ENCODE measurements at places on chromosomes 1 and 21.

- peak; percentile 20 for DNase-seq
These were observed 958 bp downstream of the LYPLAL1 start for GRCh38 chr1:219174460-219175211.

GRCh38 chr1:160068225-160068624 lies 1.7 kb downstream of the KCNJ10 start:
- no peak for DNase-seq

GRCh38 chr1:234357831-234358230 lies 15.4 kb upstream of the COA6 start:
- no peak for DNase-seq

DNA sequence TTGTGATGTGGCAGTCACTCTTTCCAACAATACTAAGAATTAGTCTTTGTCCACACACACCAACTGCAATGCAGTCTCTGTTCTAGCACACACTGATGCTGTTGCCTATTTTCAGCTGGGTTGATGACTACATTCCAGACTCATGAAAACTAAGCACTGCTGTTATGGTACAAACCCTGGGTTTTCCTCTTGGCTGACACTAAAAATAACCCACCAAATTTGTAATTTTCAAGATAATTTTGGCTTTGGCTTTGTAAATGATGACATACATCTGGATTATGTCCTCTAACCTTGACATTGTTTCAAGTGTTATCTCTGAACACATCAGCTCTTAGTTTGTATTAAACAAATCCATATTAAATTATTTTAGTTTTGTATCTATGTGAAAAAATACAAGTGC lies 444.8 kb downstream of the PTPRC start:
- no peak for DNase-seq

- no peak for DNase-seq
These were observed 27.4 kb upstream of the KIRREL1 start for GRCh38 chr1:157966031-157966537.

DNA sequence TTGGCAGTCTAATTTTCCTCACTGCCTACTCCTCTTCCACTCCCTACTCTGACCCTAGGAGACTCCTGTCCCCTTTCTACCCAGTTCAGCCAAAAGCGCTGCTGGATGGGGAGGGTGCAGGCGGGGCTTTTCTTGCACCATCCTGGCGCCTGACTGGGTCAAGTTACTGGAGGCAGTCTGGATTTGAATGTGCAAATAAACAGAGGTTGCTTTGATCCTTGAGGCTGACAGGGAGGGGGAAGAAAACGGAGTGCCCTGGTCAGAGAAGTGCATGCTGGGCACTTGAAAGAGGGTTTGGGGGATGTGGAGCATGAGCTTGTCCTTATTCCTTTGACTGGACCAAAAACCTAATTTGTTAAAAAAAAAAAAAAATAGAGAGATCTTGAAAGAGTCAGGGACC lies 76.8 kb upstream of the SOX13 start:
- no peak for DNase-seq

- no peak for DNase-seq
These were observed 2.6 kb upstream of the MAPKAPK2 start for GRCh38 chr1:206682111-206682510.

- no peak for DNase-seq
These were observed 2.5 kb upstream of the GJC2 start for GRCh38 chr1:228147151-228147693.
